ENCODE measurements at places on chromosomes 16 and 17.

DNA sequence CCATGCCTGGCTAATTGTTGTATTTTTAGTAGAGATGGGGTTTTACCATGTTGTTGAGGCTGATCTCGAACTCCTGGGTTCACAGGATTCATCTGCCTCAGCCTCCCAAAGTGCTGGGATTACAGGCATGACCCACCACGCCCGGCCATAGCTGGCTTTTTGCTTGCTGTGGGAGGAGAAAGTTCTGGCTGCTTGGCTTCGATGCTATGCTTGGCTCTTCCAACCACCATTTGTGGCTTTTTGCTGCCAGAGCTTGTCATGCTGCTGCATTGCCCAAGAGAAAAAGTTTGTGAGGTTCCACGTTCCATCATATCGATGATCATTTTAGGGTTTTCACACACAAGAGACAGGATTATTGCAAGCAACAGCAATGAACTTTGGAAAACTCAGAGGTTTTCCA, 16.2 kb downstream of the BMERB1 start:
- DNase-seq: no peak

DNA sequence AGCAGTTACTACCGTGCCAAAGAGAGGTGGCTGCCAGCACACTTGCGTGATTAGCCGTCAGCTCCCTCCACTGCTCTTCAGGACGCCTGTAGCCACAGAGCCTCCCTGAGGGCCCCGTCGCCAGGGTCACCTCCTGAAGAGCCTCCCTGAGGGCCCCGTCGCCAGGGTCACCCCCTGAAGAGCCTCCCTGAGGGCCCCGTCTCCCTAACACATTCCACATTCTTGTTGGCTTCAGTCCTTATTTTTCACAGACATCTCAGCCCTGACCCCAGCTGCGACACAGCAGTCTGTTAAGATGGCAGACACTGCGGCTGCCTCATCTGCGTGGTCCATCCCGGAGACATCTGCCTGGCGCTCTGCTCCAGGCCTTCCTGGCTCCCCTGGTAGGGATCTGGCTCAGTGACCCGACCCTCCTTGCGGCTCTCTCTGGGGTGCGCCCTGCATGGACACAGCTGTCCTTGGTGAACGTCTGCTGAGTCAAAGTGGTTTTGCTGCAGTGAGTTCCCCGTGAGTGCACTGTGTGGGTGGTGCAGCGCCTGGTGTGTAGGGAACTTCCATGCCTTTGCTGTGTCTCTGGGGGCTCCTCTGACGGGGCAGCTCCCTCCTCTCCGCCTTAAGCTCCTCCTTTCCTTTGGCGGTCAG, 11.4 kb downstream of the ACSF3 start:
- DNase-seq: no peak

GRCh38 chr17:50691550-50692447, 15.9 kb downstream of the ANKRD40 start:
- DNase-seq: no peak

- DNase-seq: no peak
Observed at GRCh38 chr16:8739989-8740704, 57.3 kb downstream of the TMEM186 start.

DNA sequence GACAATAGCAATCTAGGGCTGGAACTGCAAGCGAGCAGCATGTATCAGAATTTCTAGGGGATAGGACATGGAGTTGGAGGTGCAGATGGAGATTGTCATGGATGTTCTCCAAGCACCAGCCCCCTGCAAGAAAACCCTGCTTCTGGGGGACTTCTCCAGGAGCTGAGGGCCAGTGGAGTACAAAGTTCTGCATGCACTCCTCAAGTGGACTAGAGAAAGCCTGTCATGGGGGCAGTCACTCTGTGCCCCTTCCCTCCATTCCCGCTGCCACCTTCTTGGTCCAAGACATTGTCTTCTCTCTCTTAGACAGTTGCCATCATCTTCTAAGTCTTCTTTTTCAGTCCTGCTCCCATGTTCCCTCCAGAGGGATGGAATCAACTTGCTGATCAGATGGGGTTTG, 87.9 kb downstream of the AIPL1 start:
- DNase-seq: no peak

GRCh38 chr16:30472328-30472942, at the start of gene ITGAL:
ITGAL (plus strand) TSS chr16:30472742; CDS start chr16:30472838, 96 bp downstream.
- peak; percentile 86 for DNase-seq

- DNase-seq: peak; percentile 14
Observed at GRCh38 chr16:24610416-24610755, 71.0 kb downstream of the RBBP6 start.

- DNase-seq: no peak
Observed at GRCh38 chr17:76151896-76152454, 10.9 kb upstream of the FOXJ1 start.

- DNase-seq: no peak
Observed at GRCh38 chr17:39229274-39229913, 3.6 kb upstream of the STAC2 start.

GRCh38 chr17:30376621-30377452, 1.9 kb upstream of the CPD start:
- DNase-seq: peak; percentile 55

DNA sequence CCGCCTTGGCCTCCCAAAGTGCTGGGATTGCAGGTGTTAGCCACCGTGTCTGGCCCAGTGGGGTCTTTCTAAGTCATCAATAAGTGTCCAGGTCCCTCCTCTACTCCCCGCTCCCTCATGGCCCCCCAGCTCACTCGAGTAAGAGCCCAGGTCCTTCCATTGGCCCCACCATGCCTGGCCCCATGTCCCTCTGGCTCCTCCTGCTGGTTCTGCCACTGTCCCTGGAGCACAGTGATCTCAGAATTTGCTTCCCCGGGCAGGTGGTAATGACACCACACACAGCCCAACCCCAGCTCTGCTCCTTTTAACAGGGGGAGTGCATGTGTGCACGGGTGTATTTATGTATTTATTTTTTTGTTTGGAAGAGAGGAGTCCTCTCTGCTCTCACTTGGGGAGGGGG, 19.6 kb downstream of the MGAT5B start:
- DNase-seq: no peak

DNA sequence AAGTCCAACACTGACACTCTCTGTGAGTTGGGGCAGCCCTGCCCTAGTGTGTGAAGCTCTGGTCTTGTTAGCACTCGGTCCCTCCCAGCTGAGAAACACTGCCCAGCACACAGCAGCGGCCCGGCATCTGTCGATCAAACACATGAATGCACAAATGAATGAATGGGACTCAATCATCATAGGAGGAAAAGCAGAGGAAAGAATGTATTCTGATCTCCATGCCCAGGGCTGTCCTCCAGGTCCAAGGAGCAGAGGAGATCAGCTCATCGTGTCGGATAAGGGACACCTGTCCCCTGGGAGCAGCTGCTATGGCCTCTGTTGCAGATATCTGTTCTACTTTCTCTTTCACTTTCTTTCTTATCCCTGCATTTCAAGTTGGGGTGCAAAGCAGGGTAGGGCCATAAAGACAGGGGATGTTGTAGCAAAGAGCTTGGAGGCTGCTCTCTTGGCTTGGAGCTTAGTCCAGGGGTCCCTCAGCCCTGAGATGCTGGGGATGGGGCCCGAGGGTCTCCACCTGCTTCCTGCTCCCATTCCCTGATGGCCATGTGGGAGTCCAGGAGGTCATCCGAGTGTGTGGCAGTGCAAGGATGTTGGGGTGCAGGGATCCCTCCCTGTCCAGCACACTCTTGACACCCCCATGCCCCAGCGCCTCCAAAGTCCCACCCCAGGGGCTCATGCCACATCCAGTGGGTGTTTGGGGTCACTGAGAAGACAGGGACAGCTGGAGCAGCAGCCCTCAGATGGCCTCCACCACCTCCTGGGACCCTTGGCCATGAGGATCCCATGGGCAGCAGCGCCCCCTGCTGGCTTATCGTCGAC, 88.2 kb downstream of the IRF8 start:
- peak; percentile 43 for DNase-seq

DNA sequence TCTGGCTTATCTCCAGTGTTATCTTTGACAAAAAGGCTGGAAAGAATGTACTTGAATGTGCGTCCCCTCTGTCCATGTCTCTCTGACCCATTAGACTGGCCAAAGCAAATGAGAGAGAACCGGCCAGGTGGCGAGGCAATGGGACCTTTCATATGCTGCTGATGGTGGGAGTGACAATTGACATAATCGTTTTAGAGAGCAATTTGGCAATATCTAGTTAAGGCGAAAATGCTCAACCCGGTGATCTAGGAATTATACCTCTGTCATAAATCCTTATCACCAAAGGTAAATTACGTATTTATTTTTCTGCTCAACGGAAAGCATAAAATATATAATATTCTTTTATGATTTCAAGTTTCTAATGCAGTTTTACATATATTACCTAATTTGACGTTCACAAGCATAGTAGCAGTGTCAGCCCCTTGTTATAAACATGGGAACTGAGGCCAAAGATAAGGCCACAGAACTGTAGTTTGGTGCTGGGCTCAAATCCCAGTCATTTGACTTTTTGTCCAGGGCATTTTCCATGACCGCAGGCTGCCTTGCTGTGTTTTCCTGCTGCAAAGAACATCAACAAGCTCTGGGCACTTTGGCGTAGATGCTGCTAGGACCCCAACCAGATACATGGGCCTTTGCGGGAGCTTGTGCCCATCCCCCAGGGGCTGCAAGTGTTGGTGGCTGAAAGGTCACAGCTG, 14.7 kb upstream of the SDK2 start:
- no peak for DNase-seq

GRCh38 chr17:4900231-4901107, 1.1 kb downstream of the C17orf107 start:
- DNase-seq: peak; percentile 58

GRCh38 chr17:76899414-76899813, 31.2 kb downstream of the MGAT5B start:
- DNase-seq: no peak

DNA sequence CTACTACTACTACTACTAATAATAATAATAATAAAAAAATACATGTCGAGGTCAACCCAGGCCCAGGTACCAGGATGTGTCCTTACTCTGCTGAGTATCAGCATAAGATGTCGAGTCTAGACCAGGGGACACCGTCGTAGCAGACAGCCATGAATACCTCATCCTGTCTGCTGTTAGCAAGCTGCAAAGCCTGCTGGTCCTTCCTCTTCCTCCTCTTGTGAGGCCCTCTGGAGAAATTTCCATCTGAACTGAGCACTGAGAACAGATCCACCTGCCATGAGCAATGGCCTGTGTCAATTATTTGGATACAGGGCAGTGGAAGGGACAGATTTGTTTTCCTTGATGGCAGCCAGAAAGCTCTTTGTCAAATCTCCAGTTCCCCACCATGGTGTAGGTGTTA, 168.5 kb downstream of the XYLT1 start:
- DNase-seq: no peak

DNA sequence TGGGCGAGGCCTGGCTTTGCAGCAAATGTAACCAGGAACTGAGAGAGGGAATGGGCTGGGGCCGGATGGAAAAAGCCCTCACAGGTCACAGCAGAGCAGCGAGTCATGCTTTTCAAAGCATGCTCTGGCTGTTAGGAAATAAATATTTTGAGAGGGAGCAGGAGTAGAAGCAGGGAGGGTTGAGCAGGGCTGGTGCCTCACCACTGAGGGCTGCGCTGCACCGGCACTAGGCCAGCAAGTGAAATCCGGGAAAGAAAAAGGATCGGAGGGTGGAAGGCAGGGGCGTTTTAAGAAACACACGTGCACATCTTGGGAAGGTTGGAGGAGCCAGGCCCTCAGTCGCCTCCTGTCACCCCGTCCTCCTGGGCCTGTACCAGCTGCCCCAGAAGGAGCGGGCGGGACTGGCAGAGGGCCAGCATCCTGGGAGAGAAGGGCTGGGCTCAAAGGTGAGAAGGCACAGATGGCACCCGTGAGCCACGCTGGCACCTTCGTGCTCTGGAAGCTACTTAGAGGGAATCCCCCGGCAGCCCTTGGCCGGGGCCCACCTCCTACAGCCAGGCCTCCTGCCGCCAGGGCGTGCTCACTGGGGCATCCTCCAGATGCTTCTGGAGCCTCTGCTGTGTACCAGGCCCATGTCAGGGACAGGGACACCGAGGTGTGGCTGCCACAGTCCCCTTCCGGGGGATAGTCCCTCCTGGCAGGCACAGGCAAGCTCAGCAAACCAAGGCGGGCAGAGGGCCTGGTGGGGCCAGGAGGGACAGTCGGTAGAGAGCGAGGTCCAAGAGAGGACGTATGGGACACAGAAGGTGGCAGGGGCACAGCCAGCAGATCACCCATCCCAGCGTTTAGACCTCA, 71.5 kb upstream of the PLCG2 start:
- DNase-seq: no peak

DNA sequence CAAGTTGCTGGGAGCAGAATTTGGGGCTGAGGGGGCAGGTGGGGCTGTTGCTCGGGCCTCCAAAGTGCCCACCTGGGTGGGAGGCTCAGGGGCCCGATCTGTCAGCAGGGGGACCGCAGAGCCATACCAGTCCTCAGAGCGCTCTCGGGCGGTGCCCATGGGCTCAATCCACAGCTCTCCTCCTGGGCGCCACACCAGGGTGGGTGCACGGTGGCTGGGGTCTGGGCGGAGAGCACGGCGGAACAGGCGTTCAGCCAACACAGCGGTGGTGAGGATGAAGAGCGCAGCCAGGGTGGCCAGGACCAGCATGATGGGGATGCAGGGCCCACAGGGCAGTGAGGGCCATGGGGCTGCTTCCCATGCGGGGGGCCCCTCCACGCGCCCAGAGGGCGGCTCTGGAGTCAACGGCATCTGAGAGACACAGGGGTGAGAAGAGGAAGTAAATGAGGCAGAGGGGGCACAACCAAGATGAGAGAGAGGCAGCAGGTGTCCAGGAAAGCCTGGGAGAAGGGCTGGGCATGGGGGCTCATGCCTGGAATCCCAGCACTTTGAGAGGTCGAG, 1.2 kb downstream of the C16orf54 start:
- peak; percentile 34 for DNase-seq

- no peak for DNase-seq
Observed at GRCh38 chr16:72877374-72878028, 170.4 kb downstream of the ZFHX3 start.

- DNase-seq: no peak
Observed at GRCh38 chr16:81646561-81646960, 132.5 kb upstream of the PLCG2 start.

DNA sequence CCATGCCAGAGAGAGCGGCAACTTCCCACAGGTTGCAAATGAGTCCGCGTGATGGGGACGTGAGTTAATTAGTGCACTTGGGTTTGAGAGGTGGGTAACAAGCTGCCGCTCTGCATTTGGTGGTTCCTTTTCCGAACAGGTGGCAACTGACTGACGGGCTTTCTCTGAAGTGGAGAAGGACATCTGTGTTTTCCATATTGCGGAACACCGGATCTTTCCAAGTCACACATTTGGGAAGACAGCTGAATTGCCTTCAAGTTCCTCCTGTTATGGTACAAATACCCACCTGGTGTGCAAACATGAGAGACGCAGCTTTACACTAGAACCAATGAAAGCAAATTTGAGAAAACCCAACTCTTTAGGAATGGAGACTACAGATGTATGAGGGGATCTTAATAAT, 451.3 kb upstream of the ZFHX3 start:
- DNase-seq: no peak

- no peak for DNase-seq
Observed at GRCh38 chr17:75267153-75267410, 3.9 kb downstream of the MIF4GD start.

All from activated naive CD8-positive, alpha-beta T cell treated with anti-CD3 and anti-CD28 coated beads for 36 hours (primary cell).